ENCODE measurements at places on chromosomes 2 and 18.
A peak's percentile ranks its signal among the peaks of the same experiment; 100 is the strongest.

DNA sequence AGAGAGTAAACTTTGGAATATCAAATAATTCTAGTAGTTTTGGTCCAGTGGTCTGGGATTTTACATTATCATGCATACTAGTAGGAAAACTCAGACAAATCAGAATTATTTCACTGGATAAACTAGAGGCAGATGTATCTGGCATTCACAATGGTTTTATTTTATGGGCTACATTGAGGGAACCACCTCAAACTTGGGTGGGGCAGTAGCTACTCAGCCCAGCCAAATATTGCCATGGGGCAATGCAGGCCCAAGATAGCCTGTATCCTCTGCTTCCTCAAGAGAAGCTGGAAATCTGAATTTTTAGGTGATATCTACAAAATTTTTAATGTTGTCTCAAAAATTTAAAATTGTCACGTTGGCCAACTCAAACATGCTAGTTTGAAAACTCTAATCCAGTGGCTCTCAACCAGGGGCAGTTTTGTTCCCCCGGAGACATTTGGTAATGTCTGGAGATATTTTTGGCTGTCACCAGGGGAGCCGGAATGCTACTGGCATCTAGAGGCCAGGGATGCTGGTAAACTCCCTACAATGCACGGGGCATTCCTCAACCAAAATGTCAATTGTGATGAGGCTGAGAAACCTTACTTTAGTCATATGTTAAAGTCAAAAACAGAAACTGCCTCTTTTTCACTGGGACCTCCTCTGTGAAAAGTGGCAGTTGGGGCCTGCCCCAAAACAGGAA, 172.8 kb upstream of the SPRED2 start:
- H3K4me1 ChIP-seq: no peaks in the 10 kb centered on the region
- no peak for DNase-seq
- no peaks in the 10 kb centered on the region for H3K36me3 ChIP-seq
- no peaks in the 10 kb centered on the region for H3K27me3 ChIP-seq

GRCh38 chr2:223113161-223113560, 61.2 kb downstream of the KCNE4 start:
- H3K4me3 ChIP-seq: no peak overlapping the region
- DNase-seq: no peak
- no peaks in the 10 kb centered on the region for H3K27me3 ChIP-seq
- H3K36me3 ChIP-seq: no peaks in the 10 kb centered on the region
- no peak overlapping the region for H3K27ac ChIP-seq

GRCh38 chr2:903223-903900, 47.3 kb upstream of the SNTG2 start:
- H3K27me3 ChIP-seq: no peaks in the 10 kb centered on the region
- no peaks in the 10 kb centered on the region for H3K4me1 ChIP-seq
- H3K27ac ChIP-seq: no peak overlapping the region
- H3K4me3 ChIP-seq: no peak overlapping the region
- no peak for DNase-seq

GRCh38 chr2:19899985-19900930, 1.5 kb downstream of the TTC32 start:
- DNase-seq: no peak
- no peaks in the 10 kb centered on the region for H3K36me3 ChIP-seq
- peak overlapping the region; percentile 87 for H3K4me3 ChIP-seq
- peaks cover 42% of the 10 kb centered on the region for H3K4me1 ChIP-seq
- no peaks in the 10 kb centered on the region for H3K27me3 ChIP-seq

- DNase-seq: no peak
- no peaks in the 10 kb centered on the region for H3K36me3 ChIP-seq
- no peak overlapping the region for H3K4me3 ChIP-seq
- no peaks in the 10 kb centered on the region for H3K4me1 ChIP-seq
- H3K27ac ChIP-seq: no peak overlapping the region
- no peaks in the 10 kb centered on the region for H3K27me3 ChIP-seq
These were observed 17.7 kb upstream of the SERPINB2 start for GRCh38 chr18:63869851-63870250.

GRCh38 chr18:76565238-76566173, 70.5 kb upstream of the ZNF516 start:
- H3K27me3 ChIP-seq: no peaks in the 10 kb centered on the region
- peak overlapping the region; percentile 58 for H3K27ac ChIP-seq
- DNase-seq: peak; percentile 70
- H3K4me3 ChIP-seq: peak overlapping the region; percentile 23
- H3K36me3 ChIP-seq: no peaks in the 10 kb centered on the region
- H3K4me1 ChIP-seq: peaks cover 7% of the 10 kb centered on the region

DNA sequence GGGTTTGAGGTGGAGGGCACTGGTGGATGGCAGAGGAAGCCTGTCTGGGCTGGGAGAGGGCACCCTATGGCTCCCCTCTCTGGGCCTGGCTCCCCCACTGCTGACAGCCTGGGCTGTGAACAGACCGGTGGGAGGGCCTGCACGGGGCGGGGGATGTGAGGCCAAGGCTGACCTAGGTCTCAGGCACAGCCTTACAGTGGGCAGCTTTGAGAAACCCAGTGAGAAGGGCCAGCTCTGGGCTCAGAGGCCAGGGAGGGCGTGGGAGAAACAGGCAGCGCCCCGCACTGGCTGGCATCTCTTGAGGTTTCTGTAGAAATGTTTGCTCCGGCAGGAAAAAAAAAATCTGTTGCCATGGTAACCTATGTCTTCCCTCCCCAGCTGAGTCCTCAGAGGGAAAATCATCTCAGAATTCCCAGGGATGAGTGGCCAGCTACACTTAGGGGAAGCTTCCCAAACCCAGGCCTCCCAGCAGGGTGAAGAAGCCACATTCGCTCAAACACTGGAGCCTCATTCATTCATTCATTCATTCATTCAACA, 71.7 kb upstream of the TAF1B start:
- DNase-seq: no peak
- no peaks in the 10 kb centered on the region for H3K36me3 ChIP-seq
- no peak overlapping the region for H3K27ac ChIP-seq
- H3K27me3 ChIP-seq: no peaks in the 10 kb centered on the region
- H3K4me1 ChIP-seq: no peaks in the 10 kb centered on the region

DNA sequence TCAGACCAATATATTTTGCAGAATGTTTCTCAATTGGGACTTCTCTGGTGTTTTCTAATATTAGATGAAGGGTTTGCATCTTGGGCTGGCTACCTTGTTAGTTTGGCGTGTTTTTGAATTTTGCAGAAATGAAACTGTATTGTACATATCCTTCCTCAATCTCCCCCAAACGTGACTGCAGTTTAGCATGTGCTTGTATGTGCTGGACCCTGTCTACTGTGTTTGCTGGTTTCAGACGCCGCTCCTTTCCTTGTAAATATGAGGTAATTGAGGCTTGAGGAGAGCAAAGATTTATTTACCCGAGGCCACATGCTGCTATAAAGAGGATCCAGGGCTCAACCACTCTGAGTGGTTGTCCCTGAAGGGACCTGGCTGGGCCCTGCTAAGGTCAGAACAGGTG, 57.2 kb downstream of the NGEF start:
- no peaks in the 10 kb centered on the region for H3K4me1 ChIP-seq
- no peak overlapping the region for H3K27ac ChIP-seq
- no peak for DNase-seq
- no peak overlapping the region for H3K4me3 ChIP-seq
- H3K36me3 ChIP-seq: no peaks in the 10 kb centered on the region
- H3K27me3 ChIP-seq: no peaks in the 10 kb centered on the region

DNA sequence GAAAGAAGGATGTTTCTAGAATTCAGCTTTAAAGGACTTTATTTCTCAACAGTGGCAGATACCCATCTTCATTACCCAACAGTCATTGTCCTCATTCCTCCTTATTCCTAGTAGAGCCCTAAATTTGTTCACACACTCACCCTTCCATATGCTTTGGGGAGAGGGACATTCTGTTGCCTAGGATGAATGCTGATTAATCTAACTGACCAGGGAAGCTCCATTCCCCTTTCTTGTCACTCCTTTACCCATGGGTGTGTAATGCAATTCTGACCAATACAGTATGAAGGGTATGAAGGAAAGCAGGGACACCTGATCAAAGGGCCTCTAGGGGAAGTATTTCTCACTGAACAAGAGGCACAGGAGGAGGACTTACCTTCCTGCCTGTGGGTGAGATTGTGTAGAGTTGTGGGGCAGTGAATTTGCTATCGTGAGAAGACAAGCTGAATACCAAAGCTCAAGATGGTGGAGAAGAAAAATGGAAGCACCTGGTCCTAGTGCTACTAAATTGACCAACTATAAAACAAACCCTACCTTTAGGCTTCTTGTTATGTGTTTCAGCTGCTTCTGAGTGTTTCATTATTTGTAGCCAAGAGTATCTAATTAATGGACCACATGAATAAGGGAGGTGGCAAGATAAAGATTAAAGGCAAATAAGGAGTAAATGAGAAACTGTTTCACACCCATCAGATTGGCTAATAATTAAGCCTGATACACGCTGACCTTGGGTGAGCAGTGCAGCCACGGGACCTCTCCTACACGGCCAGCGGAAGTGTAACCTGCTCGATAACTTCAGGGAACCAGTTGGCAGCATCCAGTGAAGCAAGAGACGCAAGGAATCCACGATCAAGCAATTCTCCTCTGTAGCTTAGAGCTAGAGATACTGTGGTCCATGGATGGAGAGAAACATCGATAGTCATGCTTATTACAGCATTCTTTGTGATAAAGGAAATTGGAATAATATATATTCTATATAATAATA, 202.3 kb downstream of the MYCN start:
- H3K4me1 ChIP-seq: no peaks in the 10 kb centered on the region
- H3K27ac ChIP-seq: no peak overlapping the region
- no peaks in the 10 kb centered on the region for H3K36me3 ChIP-seq
- no peaks in the 10 kb centered on the region for H3K27me3 ChIP-seq

DNA sequence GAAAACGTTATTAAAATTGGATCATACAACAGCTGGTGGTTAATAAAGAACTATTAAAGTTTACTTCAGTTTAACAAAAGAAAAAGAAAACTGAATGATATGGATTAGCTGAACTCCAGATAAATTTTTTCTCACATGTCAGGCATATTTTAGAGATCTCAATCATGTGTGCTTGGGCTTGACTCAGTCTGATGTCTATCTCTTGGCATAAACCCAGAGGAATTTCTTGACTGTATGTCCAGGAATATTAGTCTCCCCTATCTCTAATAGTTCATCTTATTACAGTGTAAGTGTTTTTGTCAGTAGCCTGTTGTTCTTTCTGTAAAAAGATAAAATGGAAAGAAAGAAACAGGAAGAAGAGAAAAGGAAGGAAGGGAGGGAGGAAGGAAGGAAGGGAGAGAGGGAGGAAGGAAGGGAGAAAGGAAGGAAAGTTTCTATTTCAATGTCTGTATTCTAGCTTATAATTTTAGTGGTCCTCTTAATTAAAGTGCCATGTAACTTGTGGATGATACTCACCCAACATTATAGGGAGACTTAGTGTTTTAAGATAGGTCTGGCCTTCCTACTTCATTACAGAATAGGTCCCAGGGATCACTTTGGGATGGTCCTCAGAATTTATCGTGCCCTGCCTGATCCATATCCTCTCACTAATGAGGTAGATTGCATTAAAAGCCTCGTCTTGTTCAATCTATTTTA, 99.7 kb upstream of the UGP2 start:
- no peak for DNase-seq
- no peaks in the 10 kb centered on the region for H3K27me3 ChIP-seq
- H3K36me3 ChIP-seq: no peaks in the 10 kb centered on the region

- H3K4me1 ChIP-seq: no peaks in the 10 kb centered on the region
- no peak overlapping the region for H3K27ac ChIP-seq
- H3K4me3 ChIP-seq: no peak overlapping the region
- H3K36me3 ChIP-seq: no peaks in the 10 kb centered on the region
- DNase-seq: no peak
- no peaks in the 10 kb centered on the region for H3K27me3 ChIP-seq
These were observed 246.0 kb upstream of the LYPD1 start for GRCh38 chr2:132915812-132916549.

- DNase-seq: no peak
- H3K27ac ChIP-seq: no peak overlapping the region
- H3K36me3 ChIP-seq: no peaks in the 10 kb centered on the region
- no peak overlapping the region for H3K4me3 ChIP-seq
These were observed 6.9 kb downstream of the OXER1 start for GRCh38 chr2:42756966-42757513.

GRCh38 chr2:214730248-214730647, 79.2 kb downstream of the BARD1 start:
- no peak for DNase-seq
- no peaks in the 10 kb centered on the region for H3K27me3 ChIP-seq
- no peak overlapping the region for H3K27ac ChIP-seq
- H3K4me1 ChIP-seq: no peaks in the 10 kb centered on the region
- no peak overlapping the region for H3K4me3 ChIP-seq
- no peaks in the 10 kb centered on the region for H3K36me3 ChIP-seq

DNA sequence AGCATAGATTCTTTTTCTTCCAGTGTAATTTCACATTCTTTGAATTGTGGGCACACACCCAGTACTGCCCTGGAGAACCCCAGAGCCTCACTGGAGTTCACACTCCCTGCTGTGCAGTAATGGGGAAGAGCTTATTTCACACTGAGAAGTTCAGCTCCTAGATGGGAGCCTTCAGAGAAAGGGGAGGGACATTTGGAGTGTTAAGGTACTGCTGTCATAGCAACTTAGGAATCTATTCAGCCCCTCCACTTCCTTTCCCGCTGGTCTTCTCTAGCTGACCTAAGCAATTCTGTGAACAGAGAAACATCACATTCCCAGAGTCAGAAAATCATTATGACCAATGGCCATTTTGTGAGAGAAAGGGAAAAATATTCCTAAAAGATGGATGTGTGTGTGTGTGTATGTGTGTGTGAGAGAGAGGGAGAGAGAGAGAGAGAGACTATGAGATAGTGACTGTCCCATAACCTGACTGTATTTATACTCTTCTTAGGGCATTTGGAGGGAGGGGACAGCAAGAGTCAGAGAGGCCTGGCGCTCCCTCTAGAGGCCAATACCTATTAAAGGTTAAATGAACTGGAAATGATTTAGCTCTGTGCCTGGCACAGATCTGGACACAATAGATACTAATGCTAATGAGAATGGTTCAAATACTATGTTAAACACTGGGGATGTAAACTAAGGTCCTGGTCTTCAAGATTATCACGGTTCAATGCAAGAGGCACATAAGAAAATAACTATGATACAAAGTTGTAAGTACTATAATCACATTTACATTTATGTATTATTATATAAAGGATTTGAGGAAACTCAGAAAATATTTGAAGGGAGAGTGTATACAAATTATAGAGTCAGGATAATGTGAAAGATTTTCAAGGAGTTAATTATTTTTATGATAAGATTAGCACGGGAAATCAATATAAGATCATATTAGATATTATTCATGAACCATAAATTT, 41.5 kb upstream of the RPE start:
- no peaks in the 10 kb centered on the region for H3K36me3 ChIP-seq
- H3K4me3 ChIP-seq: no peak overlapping the region
- DNase-seq: peak; percentile 54
- H3K27ac ChIP-seq: no peak overlapping the region
- no peaks in the 10 kb centered on the region for H3K4me1 ChIP-seq
